Stomach (tissue), 19 donors: ENCODE measurements at places on chromosomes 4 and X. TPM values are rescaled to one million over a fixed set of nuclear protein-coding genes. Genes with fewer than 3 reads are reported as not detected.

GRCh38 chr4:33088713-33089112 lies 2368.5 kb downstream of the PCDH7 start:
- DNase-seq = no peak

- no peak for DNase-seq
Observed at GRCh38 chr4:38015886-38016515, 55.8 kb downstream of the PTTG2 start.

- DNase-seq = no peak
Observed at GRCh38 chr4:56227301-56227835, 159.9 kb downstream of the AASDH start.

GRCh38 chr4:54315561-54316538 lies 86.8 kb downstream of the PDGFRA start:
- DNase-seq = peak; percentile 35

MAGEA1 gene
- not detected for total RNA-seq
